ENCODE measurements at places on chromosomes 6 and 20.

DNA sequence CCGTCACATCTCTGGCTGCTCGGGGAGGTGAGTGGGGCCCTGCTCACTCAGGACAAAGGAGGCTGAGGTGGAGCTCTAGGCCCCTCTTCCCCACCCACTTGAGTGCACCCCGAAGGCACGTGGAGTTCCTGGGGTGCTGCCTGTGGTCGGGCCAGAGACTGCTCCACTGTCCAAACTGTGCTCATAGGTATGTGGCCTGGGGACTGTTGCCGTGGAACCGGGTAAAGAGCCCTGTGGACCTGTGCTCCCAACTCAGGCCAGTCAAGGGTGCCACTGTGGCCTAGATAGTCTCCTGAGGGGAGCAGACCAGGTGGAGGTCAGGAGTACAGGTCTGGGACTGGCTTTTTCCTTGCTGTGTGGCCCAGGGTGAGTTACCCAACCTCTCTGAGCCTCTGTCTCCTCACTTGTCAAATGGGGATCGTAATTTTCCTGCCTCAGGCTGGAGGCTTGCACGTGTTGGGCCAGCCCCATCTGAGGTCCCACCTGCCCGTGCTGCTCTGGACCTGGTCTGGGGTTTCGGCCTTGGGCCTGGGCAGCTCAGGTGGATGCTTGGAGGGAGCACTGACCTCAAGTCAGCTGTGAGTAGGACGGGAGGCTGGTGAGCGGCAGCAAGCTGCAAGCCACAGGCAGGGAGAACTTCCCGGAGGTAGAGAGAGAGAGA lies 12.4 kb upstream of the NPBWR2 start:
- no peak for DNase-seq

GRCh38 chr20:18360635-18361034 lies 72.3 kb downstream of the ZNF133 start:
- DNase-seq, result no peak

DNA sequence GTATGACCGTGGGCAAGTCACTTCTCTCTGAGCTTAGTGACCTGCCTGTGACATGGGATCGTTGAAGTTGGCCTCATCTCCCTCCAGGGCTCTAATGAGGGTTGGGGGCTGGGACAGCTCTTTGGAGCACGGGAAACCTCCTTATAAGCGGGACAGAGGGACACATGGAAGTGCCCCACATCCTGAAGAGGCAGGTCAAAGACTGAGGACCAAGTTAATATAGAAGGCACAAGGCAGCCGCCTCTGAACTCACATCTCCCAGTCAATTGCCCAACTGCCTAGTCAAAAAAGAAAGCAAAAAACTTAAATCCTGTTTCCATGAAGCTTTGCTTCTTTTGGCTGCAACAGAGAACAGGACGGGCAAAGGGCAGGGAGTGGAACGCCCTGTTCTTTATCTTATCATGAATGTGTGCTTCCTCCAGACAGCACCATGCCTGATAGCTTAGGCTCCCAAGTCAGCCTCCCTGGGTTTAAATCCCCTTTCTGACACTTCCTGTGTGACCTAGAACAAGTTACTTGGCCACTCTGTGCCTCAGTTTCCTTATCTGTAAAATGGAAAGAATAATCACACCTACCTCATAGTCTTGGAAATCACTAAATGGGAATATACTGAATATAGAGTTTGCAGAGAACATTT lies 27.1 kb downstream of the LBP start:
- no peak for DNase-seq

DNA sequence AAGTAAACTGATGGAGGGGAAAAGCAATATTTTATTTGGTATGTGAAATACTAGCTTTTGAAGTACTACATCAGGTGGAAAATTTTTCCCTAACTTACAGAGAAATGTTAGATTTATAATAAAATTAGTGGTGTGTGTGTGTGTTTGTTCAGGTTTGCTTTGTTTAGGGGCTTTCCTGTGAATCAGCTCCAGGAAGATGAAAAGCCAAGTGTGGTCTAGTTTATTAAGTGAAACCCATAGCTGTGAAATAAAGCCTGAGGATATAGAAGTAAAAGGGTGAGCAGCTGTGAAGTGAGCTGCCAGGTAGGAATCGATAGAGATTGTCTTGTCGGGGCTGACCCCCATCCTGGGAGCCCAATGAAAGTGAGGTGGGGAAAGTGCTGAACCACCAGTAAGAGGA lies 347.6 kb upstream of the IMPG1 start:
- no peak for DNase-seq

DNA sequence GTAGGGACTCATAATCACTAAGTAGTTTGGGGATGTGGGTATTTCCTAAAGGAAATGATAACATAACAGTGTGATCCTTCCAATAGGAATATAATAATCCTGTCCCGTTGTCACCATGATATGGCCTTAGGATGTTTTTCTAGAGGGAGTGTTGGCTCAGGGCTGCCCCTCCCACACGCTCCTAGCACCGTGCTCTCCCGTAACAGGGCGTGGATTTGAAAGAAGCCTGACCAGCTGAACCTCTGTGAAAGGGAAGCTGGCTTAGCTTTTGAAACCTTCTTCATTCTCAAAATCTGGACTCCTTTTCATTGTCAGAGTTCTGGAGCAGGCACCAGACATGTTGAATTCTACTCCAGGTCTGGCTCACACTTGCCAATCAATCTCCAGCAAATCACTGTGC lies 103.4 kb upstream of the SASH1 start:
- DNase-seq, result no peak

- DNase-seq, result no peak
These were observed 106.6 kb downstream of the RNASET2 start for GRCh38 chr6:166849749-166850183.

DNA sequence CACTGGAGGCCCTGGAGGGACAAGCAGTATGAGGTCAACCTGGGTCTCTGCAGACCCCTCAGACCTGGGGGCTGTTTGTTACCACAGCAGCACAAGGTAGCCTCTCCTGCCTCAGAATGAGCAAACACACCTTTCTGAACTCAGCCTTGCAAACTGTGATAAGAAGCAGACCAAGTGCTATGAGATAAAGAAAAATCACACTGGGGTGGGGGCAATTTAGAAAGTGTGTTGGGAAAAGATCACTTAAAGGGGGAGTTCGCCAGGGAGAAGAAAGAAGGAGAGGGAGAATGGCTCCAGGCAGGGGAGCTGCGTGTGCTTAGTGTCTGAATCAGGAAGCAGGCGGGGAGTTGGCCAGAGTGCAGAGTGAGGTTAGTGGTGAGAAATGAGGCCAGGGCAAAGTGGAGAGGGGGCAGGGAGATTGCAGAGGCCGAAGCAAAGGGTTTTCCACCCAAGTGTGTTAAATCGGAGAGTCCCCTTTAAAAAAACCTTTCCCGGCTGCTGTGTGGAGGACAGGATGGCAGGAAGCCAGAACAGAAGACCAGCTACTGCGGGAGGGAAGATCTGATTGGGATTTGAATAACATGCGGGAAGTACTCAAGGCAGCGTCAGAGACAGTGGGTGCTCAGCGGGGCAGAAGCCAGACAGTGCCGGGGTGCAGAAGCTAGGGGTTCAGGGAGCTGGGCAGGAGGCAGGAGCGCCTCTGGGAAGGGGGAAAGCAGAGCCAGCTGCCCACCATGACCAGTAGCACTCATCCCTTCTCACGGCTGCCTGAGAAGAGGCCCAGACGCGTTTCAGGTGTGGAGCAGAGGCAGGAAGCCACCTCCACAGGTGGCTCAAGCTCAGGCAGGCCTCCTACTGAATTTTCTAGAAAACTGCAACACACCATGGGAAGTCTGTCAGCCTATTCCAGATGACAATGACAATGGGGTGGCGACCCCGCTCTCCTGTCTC lies 9.0 kb downstream of the ADA start:
- no peak for DNase-seq

DNA sequence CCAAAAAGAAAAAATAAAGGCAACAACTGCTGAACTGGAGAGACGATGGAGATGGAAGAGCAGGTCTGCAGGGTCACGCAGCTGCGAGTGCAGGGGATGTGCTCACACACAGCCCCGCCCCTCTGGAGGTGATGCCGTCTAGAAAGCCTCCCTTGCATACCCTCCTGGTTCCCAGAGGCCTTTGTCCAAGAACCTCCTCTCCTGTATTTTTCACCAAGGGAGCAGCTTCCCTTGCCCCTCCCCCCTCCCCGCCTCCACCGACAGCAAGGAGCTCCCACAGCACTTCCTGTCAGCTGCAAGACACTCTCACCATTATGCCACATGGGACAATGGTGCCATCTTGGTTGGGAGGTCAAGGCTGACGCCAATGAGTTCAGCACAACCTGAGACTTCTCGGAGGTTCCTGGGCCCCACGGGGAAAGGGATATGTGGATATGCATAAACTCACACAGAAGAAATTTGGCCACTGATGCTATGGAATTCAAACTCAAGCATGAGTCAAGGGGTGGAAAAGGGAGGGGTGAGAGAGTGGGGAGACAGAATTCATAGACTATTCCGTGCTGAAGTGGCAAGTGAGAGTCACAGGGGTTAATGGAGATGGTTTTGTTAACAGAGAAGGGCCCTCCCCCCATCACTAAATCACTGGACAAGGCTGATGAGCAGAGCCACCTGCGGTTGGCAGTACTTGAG lies 132.9 kb downstream of the SCML4 start:
- DNase-seq, result no peak

DNA sequence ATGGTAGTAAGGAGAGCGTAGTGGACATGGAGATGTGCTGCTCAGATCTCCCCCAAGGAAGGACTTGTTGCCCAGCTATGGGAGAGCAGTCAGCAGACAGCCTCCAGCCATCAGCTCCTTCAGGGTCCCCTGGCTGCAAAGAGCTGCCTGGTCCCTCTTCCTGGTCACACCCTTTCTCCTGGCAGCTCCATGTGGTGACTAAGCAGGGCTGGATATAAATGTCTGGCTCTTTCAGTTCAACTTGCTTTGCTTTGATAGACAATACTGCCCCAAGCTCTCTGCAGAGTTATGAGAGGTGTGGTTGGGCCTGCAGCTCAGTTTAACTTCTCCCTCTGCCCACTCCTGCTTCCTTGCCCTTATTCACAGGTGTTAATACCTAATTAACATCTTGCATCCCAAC lies 64.1 kb upstream of the DDR1 start:
- no peak for DNase-seq

DNA sequence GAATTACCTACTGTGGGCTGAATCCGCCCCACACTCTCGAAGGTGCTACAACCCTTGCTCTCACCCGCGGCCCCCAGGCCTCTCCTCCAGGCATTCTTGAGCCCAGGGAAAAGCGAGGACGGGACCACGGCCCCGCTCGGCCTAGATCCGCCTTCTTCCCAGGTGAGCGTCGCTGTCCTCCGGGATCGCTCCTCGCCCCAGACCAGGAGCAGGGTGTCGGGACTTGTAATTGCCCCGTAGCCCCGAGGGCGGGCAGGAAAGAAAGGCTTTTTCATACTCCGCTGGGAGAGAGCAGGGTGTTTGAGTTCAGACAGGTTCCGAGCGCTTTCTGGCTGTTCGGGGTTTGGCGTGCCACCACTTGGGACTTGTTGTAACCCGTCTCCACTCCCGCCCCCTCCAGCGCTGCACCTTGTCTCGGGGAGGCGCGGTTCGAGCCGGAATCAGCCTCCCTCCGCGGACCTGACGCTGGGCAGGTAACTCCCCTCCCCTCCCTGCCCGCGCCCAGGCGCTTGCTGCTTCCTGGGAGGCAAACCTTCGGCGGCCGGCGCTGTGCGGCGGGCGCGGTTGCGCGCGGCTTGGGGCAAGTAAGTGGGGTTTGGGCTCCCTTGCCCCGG lies at the start of gene FAM83B:
Gene FAM83B (plus strand): TSS at position 529 of the 614 bp plus-strand sequence. CDS start 23,476 bp downstream, outside the sequence.
- DNase-seq, result no peak

GRCh38 chr20:35267092-35267491 lies 10.8 kb downstream of the MMP24OS start:
- no peak for DNase-seq

GRCh38 chr20:25600632-25601031 lies 15.3 kb upstream of the NINL start:
- no peak for DNase-seq

DNA sequence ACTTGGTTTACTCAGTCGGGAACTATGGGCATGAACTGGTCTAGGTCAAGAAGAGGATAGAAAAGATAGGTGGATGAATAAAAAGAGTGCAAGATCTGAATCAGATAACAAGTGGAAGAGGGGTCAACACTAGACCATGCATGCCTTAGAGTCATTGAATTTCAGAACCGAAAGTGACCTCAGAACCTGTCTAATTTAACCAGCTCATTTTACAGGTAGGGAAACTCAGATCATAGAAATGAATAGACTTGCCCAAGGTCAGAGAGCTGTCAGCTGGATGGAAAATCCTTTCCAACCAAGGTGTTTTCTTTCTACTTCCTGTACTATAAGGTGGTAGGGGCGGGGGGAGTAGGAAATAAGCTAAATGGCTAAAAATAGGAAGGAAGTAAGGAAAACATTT lies 121.4 kb upstream of the ADGRF1 start:
- no peak for DNase-seq

DNA sequence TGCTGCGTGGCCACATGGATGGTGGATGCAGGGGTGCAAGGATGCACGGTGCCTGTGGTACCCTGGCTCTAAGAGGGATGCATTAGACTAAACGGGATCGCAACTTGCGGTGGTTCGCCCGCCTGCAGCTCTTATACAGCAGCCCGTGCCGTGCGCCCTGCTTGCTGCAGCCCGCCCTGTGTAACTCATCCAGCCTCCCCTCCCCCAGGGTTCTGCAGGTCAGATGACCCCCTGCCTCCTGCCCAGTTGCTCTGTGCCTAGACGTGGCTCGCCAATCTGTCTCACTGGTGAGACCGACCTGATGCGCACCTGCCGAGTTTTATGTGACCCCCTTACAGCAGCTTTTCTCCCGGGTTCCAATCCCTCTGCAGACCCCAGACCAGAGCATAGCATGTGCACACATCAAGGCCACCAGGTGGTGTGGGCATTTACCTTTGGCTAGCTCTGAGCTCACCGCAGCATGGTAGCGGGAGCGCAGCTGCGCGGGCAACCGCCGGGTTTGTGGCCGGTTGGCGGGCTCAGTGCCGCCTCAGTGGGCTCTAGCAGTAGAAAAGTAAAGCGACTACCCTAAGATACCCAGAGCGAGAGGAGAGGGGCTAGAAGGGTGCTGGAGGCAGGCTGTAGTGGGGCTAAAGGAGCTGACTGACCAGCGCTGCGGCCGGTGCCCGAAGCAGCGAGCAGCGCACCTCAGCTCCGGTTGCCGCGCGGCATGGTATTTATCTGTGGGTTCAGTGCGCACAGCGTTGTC lies 693 bp upstream of the GNAS-AS1 start:
- no peak for DNase-seq

DNA sequence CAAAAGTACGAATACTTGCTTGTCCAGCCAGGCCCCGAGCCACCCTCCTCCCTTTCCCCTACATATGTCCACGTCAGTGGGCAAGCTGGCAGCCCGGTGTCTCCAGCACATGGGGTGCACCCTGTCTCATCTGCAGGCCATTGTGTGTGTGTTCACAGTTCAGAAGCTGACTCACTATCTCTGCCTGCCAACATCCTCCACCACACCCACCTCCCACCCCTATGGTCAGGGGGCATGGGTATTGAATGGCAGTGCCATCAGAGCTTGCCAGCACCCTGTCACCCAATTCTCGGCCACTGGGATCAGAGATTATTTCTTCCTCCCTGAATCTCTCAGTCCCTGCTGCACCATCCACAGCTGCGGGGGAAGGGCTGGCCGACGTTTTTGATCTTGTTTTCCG lies 195.7 kb downstream of the FARS2 start:
- no peak for DNase-seq

- DNase-seq, result no peak
These were observed 159.5 kb upstream of the KHDRBS2 start for GRCh38 chr6:62445521-62445920.

- no peak for DNase-seq
These were observed 121.1 kb downstream of the CENPW start for GRCh38 chr6:126461045-126461444.

Data from cortex of kidney (tissue), 1 donor.